ENCODE measurements at places on chromosomes 1 and 21. TPM values are rescaled to one million over a fixed set of nuclear protein-coding genes. Genes with fewer than 3 reads are reported as not detected.

The SLC44A3 gene
- 3.1 TPM for total RNA-seq

GRCh38 chr1:201006450-201006849 is 17.1 kb downstream of the KIF21B start:
- DNase-seq, result no peak

DNA sequence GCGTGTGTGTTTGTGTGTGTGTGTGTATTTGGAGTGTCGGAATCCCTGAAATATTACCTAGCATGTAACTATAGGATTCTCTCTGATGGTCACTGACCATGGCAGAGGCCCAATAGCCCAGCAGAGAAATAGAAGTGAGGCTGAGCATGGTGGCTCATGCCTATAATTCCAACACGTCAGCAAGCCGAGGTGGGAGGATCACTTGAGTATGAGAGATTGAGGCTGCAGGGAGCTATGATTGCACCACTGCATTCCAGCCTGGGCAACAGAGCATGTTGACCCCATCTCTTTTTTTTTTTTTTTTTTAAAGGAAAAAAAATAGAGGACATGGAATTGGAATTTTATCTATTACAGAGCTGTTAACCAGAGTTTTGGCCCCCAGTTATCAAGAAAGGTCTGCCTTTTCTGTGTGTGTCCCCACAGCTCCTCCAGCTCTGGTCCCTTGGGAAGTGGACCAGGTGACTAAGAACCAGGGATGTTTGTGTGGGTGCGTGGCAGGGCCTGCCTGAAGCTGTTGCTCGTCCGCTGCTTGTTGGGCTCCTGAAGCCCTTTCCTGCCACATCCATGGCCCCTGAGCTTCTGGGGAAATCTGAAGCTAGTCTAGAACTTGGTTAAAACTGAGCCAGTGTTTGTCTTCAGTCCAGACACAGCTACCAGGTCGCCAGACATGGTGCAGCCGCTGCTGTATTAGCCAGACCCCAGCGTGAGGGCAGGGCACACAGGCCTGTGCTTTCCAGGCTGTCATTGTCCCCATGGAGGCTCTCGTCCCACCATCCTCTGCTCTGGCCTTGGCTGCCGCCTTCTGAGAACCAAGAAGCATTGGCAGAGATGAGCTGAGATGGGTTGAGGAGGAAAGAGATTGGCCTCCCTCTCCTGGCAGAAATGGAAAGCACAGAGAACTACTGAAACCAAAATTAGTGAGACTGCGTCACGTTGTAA is 25.5 kb downstream of the CAPN9 start:
- peak; percentile 58 for DNase-seq

DNA sequence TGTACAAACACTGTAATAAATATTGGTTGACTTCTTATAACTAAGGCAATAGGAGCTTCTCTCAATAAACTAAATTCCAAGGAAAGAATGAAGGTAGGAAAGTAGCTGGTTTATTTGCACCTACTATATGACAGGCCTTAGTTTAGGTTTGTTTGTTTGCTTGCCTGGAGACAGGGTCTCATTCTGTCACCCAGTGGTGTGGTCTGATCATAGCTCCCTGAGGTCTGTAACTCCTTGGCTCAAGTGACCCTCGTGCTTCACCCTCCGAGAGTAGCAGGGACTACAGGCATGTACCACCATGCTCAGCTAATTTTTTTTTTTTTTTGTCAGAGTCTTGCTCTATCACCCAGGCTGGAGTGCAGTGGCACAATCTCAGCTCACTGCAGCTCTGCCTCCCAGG is 1.9 kb upstream of the EDARADD start:
- DNase-seq, result no peak

All from left lobe of liver (tissue), 2 donors.